ENCODE measurements at places on chromosomes 6 and 20.

DNA sequence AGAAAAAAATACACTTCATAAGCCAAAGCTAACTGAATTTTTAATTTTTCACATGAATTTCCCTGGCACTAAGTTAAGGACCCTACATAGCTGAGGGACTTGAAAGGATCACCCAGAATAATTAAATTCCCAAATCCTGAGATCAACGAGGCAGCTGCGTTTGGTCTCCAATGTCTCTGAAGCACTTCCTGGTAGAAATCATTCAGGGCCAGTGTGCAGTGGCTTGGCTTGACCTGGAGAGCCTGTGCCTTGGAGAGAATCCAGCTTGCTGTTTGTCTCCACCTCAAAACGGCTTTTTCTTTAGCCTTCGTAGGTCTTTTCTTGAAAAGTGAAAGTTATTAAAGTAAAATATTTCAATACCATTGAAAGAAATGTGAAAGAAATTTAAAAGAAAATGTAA lies 92.4 kb downstream of the SMOC2 start:
- DNase-seq = no peak

- no peak for DNase-seq
Observed at GRCh38 chr20:6501061-6501460, 266.4 kb upstream of the BMP2 start.

- DNase-seq = no peak
Observed at GRCh38 chr6:143062551-143062950, 1.9 kb downstream of the AIG1 start.

DNA sequence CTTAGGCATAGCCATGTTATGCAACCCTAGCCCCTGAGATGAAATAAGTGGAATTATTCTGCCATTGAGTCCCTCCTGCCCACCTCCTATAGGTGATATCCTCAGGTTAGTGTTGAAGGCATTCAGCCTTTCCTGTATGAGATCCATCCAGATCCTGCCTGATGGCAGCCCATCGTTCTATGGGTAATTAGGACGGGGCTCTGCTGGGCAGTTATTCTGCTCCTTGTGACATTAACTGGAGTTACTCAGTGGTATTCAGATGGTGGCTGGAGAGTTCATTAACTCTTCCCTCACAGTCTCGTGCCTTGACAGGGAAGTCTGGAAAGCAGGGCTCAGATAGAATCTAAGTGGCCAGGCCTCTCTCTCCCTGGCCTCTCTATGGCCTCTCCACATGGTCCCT lies 9.3 kb upstream of the GMDS start:
- DNase-seq = no peak

- no peak for DNase-seq
Observed at GRCh38 chr20:3101737-3102574, 17.4 kb upstream of the AVP start.

DNA sequence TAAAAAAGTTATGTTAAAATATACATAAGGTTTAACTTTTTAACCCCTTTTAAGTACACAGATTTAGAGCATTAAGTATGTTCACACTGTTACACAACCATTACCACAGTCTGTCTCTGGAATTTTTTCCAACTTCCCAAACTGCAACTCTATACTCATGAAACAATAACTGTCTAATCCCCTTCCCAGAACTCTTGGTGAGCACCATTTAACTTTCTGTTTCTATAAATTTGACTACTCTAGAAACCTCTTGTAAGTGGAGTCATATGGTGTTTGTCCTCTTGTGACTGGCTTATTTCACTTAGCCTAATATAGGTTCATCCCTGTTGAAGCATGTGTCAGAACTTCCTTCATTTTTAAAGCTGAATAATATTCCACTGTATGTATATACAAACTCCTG lies 98.1 kb downstream of the MAP3K7 start:
- DNase-seq = no peak

DNA sequence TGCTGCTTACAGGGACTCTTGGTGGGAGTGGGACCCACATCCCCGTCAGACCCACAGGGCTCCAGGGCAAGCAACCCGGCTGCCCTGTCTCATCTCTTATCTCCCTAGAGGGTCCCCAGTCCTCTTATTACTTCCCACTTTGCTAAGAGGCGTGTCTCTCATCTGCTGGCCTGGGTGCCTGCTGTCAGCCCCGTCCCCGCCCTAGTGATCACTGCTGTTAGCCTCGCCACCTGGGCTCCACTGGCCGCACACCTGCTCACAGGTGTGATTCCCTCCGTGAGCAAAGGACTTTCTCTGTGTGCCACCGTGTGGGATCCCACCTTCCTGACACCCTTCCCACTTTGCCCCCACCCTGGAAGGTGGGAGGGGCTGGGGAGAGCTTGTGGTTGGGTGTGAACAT lies 57.6 kb downstream of the TCP11 start:
- no peak for DNase-seq

DNA sequence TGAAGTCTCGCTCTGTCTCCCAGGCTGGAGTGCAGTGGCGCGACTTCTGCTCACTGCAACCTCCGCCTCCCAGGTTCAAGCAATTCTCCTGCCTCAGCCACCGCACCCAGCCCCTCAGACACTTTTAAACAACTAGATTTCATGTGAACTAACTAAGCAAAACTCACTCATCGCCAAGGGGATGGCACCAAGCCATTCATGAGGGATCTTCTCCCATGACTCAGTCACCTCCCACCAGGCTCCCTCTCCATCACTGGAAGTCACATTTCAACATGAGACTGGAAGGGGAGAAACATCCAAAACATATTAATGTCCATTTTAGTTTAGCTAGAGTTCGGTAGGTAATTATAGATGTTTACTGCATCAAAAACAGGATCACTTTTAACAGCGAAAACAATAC lies 95.9 kb upstream of the PRL start:
- no peak for DNase-seq

- DNase-seq = no peak
Observed at GRCh38 chr6:154543628-154544027, 33.1 kb upstream of the CNKSR3 start.

DNA sequence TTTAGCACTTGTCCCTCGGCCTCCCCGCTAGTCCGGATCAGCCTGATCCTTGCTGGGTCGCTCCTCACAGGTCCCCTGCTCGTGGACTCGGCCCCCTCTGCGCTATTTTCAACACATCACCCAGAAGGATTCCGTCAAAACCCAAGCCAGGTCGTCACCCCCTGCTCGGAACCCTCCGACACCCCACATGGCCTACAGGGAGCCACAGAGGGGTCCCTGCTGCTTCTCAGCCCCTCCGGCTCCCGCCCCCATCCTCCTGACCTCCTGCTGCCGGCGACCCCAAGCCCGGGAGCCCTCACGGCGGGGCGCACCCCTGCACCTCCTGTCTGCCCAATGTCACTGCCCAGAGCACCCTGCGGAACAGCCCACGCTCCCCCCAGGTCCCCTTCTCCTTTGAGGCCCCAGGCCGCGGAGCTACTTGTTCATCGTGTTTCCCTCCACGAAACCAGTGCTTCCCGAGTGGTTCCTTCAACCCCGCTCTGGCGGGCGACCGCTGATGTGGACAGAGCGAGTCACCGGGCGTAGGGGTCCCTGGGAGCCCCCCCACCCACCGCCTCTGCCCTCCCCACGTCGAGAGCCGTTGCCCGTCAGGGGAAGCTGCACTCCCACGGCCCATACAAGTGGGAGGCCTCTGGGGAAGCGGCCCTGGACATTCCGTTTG lies 638 bp upstream of the MYL9 start:
- DNase-seq = no peak

DNA sequence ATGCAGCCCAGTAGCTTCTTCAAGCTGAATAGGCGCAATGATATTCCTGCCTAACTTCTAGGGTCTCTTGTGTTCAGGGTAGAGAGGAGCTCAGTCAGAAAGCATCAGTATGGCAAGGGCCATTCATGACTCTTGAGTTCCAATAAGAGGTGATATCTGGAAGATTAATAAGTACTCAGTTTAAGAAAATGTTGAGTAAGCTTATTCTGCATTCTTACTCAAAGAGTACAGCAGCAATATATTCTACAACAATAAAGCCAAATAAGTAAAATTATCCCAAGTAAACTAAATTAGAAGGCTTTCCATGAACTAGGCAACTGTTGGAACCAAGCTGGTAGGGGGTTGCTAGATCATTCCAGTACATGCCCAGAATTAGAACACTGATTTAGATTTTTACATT lies 303.2 kb downstream of the PACRG start:
- no peak for DNase-seq

DNA sequence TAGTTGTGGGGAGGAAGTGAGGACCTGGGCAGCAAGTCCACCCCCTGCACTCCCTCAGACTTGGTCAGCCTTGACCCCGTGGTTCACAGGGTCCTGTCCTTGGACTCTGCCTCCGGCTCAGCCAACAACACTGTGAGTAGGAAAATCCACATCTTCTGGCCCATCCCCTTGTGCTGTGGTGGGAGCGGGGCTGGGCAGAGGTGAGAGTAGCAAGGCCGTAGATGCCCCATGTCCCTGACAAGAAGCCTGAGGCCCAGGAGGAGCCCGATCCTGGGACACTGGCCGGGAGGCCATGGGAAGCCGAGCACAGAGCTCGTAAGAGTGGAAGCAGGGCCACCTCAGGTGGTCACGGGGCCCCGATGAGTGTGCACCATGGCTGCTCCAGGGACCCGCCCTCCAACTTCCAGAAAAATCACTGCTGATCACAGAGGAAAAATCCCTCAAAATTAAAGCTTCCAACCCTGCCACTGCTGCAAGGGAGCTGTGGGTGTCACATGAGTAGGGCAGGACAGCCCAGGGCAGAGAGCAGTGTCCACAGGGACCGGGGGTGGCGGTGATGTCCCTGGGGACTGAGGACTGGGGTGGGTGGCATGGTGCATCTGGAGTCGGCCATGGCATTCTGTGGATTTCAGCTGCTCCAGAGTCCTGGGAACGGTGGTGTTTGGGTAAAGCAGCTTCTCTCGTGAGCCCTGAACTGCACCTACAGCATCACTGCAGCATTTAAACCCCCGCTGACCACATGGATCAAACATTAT lies 189.4 kb downstream of the DLL1 start:
- no peak for DNase-seq

DNA sequence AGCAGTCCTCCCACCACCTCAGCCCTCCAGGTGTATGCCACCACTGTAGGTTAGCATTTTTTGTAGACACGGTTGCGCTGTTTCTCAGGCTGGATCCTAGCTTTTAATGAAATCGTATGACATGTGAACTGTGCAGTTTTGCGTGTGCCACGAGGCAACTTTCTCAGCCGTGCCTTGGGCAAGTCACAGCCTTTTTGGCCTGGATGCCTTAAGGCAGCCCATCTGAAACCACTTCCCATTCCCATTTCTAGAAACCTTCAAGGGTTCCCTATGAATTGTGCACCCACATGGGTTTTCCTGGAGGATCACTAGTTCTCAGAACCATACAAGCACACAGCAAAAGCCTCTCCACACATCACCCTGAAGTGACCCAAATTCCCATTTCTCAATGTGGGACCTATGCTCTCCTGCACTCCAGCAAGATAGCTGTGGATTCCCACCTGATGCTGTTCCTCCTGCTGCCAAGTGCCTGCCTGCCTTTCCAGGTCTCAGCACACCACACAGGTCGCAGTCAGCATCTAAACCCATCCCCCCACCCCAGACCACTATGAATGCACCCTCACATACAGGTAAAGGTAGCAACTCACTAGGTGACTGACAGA lies 28.9 kb downstream of the SNX5 start:
- DNase-seq = no peak

DNA sequence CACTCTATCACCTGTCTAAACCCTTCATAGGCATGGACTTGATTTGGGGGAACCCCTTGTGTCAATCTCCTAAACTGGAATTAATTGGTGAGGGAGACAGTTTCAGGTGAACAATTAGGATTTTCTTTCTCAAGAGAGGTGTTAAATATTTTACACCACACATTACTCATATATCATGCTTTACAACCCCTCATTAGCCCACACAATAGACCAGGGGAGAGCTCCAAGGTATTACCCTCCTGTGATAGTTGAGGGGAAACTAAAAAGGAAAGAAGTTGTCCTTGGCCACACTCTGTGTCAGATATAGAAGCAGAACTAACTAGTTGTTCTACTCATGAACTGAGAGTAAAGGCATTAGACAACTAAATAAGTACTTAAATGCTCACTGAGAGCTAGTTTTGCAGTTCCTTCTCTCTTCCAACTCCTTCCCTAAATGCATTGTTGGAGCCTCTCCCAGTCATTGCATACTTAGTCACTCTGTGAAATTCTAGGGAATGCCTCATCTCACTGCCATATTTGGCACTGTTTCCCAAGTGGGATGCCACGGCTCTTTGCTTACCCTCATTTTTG lies 183.7 kb upstream of the CEP162 start:
- DNase-seq = peak; percentile 57

- no peak for DNase-seq
Observed at GRCh38 chr6:36116943-36117342, 13.4 kb upstream of the MAPK13 start.

- no peak for DNase-seq
Observed at GRCh38 chr20:57879779-57880570, 170.2 kb upstream of the PMEPA1 start.

GRCh38 chr6:37654727-37655500 lies 42.8 kb downstream of the MDGA1 start:
- DNase-seq = no peak

DNA sequence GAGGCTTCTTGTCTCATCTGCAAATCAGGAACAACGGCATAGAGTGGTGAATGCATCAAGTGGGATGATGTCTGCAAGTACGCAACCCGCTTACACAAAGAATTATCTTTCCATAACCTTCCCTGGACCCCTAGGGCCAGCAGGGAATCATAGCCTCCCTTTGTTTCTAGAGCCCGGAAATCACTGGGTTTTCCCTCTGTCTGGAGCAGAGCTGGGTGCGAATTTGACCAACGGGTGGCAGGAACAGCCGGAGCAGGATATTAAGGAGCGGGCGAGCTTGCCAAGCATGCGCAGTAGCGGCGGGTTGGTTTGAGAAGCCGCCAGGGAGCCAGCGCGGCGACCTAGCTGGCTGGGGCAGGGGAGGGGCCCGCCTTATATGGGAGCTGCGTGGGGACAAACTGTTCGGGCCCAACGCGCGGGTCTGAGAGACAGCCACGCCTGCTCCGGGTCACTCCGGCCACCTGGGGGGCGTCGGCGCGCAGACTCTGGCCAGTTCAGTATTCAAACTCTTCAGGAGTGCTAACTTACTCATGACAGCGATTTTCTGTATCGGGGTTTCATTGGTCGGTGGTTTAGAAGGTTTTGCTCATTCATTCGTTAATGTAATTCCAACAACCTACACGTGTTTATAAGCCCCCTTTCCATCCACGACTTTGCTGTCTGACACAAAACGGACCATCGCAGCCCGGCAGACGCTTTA lies 1.6 kb upstream of the KIF16B start:
- no peak for DNase-seq

- no peak for DNase-seq
Observed at GRCh38 chr6:113361014-113361645, 496.0 kb upstream of the MARCKS start.

- no peak for DNase-seq
Observed at GRCh38 chr20:13243826-13244376, 22.8 kb downstream of the ISM1 start.

DNA sequence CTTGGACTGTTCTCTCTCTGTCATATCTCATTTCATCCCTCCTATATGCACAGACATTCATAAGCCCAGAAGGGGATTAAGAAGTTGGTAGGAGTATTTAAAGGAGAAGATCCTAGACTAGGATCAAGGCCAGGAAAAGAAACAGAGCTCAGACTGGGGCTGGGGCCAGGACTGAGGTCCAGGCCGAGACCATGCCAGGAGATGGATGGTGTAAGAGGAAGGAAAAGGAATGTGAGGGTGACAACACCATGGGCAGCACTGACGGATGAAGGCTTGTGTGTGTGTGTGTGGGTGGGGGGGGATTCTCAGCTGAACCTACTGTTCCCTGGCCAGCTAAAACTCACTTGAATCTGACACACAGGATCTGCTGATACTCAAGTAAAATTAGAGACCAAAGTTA lies 182.1 kb downstream of the KIF6 start:
- DNase-seq = no peak

All from NCI-H2081 treated with DMSO at 0.1 percent for 48 hours (cell line).